ENCODE measurements at places on chromosomes 4 and X.

DNA sequence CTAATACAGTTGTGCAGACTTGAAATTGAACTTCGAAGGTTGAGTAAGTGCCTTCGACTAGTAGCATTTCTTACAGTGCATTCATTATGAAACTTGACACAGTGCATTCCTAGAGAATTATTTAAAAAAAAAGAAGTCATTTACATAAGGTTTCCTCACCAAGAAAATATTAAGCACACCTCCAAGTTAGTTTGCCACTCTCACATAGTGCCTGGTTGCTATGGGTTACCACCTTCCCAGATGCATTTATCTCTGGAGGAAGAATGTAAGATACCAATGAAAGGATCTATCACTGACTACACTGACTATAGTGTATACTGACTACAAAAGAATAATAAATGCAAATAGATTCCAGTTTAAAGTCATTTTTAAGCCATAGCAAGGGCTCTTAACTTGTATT lies 311.9 kb upstream of the RASGEF1B start:
- no peak for DNase-seq

DNA sequence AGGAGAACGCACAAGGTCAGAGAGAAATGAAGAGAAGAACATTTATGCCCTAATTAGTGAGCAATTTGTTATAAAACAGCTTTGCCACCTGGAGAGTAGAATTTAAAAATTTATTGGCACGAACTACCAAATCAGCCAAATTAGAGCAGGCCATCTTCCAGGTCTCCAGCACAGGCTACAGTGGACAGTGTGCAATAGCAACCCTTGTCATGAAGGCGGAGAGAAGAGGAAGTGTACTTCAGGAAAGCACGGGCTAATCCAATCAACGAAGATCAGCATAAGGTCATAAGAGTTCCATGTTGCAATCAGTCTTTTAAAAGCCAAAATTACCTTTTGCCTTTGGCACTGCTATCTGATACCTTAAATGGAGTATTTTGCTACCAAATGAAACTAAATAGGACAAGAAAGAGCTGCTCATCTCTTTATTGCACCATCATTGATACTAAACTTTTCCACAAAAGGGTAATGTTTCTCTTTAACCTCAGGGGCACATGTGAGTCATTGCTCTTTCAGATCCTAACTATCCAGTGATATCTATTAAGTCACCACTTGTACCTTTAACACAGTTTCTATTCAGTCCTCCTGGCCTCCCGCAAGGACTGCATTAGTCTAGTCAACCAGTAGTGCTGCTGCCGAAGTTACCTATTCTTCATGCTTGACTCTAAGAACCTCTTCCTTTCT lies 19.9 kb downstream of the ANK2 start:
- DNase-seq: no peak

DNA sequence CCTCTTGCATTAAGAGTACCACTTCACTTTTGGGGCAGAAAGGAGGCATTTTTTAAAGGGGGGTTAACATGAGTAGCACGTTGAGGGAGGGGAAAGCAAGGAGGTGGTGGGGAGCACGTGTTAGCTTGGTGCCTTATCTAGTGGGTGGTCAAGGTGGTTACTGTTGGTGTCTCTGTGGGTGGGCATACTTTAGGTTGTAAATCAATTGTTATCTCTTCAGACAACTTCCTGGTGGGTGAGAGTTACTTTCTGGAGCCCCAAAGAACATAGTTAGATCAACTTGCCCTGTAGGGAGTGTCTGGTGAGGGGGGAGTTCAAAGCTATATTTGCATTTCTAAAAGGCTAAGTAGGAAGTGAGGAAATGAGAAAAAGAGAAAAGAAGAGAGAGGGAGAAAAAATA lies 297.7 kb upstream of the CLNK start:
- no peak for DNase-seq

DNA sequence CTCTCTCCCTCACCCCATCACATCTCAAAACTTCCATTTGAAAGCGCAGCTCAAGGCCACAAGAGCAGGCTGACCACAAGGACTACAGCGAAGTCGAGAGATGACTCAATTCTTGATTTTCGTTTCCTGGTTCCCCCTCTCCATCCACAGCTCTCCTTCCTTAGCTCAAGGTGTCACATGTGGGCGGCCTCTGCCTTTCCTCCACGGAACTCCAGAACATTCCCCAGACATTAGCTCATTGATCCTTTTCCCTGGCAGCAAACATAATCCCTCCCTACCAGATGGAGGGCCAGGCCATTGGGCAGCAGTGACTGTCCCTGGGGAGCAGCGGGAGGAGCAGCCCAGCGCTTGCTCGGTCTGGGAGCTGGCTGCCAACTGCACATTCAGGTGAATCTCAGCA lies 56.3 kb downstream of the CCDC149 start:
- DNase-seq: no peak

DNA sequence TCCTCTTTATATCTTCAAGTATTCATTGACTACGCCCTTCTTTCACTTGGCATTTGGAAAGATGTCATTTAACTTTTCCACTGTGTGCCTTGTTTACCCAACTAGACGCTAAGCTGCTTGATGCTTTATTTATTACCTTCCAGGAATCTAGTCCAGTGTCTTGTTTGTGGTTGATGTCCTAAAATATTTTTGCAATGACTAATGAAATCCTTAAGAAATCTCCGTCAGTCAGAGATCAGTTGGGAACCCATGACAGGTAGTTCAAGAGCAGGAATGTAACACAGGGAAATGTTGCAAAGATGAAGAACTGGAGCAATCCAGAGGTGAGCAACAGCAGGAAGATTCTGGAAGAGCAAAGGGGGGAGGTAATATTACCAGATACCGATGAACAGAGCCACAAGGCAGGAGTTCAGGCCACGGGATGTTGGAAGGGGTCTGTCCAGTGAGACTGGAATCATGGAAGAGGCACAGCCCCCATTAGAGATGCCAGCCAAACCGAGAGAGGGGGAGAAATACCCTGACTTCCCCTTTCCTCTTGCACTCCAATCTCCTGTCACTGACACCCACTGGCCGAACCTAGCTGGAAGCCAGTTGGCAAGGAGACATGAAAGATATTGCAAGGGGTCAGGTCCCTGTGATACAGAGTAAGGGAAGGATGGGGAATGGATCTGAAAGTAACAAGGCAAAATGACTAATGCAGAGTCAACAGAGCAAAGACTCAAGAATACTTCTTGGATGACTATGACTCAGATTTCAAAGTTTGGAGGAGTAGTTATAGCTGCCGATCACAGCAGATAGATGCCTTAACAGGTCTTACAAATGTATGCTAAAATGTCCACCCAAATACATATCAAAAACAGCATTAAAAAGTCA lies 62.7 kb upstream of the PHKA2 start:
- no peak for DNase-seq

DNA sequence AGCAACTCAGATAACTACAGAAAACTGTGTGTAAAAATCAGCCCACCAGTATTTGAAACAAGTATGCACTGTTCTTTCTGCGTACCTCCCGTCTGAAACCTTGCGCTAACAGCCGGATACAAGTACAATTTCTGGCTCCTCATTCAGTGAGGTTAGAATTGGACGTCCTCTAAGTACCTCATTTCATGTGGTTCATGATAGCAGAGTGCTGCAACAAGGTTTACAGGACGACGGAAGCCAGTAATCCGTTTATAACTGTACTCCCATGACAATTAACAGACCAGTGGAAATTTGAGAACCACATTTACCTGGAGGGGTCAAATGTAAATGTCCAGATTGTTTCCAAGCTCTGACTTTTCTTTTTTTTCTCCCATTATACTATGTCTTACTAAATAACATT lies 52.9 kb upstream of the TENM3 start:
- no peak for DNase-seq

DNA sequence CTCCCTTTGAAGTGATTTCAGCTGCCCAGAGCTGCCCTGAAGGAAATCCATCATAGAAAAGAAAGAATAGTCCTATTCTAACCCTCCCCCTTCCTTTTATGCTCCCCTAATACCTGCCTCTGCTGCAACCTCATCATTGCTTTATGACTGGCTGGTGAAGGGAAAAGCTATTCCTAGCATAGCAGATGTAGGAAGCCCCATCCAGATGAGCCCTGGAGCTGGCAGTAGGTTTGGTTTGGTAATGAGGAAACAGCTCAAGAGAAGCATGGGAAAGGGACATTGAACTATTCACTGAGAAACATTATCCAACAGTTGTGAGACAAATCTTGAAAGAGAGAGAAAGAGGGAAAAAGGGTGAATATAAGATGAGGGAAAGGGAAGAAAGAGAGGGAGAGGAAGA lies 29.2 kb downstream of the ARSJ start:
- DNase-seq: no peak

- no peak for DNase-seq
Observed at GRCh38 chr4:171719691-171720090, 93.5 kb upstream of the GALNTL6 start.

DNA sequence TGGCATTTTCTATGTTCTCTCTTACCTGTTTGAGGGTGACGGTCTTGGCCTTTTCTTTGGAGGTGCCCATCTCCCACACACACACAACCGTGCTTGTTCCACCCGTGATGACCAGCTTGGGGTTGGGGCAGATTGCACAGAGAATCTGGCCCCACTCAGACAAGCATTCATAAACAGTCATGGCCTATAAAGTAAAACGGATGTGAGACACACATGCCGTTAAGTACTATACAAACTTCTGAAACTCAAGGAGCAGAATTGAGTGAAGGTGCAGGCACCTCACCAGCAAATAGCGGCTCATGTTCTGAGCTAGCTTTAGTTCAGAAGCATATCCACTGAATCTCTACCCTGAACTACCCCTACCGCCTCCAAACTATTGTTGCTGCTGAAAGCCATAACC lies 107.6 kb downstream of the CDS1 start:
- DNase-seq: no peak

DNA sequence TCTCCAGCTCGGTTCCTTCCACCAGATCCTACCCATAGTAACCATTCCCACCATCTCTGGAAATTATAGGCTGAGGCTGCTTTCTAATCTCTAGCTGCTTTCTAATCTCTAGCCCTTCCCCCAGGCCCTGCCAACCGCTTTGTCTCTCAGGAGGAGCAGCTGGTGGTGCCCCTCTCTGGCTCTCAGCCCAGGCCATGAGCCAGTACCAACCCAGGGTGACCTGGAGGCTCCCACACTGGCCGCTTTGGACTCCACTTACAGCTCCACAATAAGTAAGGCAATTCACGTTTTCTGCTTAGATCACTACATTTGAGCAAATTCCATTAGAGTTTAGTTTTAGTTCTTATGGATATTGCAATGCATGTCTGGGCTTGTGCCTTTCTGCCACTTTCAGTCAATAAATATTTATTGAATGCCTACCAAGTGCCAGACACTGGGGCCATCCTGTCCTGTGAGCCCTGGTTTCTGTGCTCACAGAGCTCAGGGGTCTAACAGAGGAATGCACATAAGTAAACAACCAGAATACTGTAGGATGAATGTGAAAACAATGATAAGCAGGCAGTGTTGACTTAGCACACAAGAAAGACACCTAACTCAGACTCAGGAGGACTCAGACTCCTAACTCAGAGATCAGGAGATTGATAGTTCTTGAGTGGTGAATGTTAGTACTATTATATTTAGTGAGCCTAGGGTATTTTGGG lies 38.9 kb downstream of the SMC1A start:
- DNase-seq: no peak
